ENCODE measurements at places on chromosomes 5 and 9.

DNA sequence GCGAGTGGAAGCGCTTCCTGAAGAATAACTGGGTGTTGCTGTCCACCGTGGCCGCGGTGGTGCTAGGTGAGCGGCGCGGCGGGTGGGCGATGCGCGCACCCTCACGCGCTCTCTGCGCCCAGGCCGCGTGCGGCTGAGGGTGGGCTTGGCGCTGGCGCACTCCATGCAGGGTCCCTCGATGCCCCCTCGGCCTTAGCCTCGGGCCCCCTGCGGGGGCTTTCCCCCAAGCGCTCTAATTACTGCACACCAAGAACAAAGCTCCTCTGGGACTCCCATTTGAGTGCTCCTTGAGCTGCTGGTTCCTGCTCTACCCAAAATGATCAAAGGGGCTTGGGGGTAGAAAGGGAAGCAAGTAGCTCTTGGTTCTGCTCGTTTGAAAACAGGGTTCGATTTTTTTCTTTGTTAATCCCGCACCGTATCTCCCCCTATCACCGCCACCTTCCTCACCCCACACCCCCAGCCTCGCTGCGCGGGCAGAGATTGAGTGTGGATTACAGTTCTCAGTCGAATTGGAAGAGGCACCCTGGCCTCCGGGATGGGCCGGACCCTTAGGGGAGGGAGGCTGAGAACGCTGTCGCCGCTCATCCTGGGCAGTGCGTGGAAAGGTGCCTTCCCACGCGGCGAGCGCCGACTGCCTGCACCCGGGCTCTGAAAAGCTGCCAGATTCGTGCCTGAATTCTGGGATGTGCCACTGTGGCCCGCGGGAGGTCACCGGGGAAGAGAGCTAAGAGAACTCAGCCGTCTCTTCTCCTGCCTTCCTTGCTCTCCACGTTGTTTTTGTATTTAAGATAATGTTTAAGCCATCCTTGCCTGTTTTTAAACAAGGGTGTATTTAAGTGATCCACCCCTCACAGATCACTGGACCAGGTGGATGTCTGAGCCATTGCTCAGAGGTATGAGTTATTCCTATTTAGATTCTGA is 697 bp downstream of the SLC1A1 start:
- DNase-seq: no peak

- no peak for DNase-seq
Observed at GRCh38 chr9:2601785-2602378, 19.7 kb upstream of the VLDLR start.

- DNase-seq: no peak
Observed at GRCh38 chr5:119366540-119366881, 10.7 kb downstream of the TNFAIP8 start.

DNA sequence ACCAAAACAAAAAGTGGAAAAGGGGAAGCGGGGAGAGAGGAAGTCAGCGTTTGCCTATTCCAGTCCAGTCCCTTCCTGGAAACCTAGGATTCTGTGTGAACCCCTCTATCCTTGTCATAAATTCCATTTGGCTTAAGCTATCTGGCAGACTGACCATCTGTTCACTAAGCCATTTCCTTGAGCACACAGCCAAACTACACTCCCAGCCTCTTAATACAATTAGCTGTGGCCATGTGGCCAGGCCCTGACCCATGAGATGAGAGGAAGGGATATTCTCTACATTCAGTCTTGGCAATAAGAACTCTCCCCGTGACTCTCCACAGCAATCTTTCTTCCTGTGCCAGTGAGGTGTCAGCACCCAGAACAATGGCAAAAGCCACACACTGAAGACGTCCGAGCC is 424.8 kb downstream of the TLE1 start:
- no peak for DNase-seq

DNA sequence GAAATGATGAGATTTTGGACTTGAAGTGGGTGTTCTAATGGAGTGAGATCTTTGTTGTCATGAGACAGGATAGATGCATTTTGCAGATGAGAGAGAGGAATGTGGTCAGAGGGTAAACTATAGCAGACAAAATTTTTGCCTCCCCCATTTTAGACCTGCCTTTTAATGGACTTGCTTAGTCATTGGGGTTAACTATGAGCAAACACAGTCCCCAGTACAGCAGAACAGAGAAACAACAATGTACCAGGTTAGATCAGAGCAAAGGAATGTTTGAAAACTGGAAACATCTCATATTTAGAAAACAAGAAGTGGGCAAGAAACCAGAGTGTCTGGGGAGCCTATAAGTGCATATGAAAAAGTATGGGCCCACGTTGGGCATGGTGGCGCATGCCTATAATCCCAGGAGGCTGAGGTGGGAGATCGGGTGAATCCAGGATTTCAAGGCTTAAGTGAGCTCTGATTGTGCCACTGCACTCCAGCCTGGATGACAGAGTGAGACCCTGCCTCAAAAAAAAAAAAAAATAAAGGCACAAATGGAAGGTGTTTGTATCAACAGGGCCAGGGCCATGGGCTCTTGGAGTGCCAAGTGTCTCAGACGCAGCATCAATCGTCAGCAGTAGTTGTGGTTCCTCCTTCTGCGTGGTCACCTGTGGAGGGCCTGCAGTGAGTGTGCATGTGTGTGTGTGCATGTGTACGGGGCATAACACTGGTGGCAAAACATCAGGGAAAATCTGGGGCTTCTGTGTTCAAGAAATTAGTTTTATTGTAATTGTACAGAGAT is 214.4 kb upstream of the S1PR3 start:
- DNase-seq: no peak

DNA sequence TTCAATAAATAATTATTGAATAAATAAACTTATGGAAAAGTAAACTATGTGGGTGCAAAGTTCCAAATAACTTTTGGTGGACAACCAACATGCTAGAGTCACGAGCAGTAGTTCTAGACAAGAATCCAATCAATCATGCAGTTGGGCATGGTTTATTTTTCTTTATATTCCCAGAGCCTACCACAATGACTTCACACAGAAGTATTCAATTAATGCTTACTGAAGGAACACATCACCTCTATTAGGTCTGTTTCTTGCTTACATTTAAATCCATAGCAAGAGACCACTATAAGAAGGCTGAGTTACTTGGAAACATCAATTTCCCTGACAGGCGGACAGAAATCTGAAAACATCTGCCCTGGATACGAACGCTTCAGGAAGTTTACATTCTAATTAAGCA is 214.2 kb downstream of the TMEM232 start:
- DNase-seq: no peak

- DNase-seq: no peak
Observed at GRCh38 chr5:142016556-142016955, 3.7 kb upstream of the GNPDA1 start.

DNA sequence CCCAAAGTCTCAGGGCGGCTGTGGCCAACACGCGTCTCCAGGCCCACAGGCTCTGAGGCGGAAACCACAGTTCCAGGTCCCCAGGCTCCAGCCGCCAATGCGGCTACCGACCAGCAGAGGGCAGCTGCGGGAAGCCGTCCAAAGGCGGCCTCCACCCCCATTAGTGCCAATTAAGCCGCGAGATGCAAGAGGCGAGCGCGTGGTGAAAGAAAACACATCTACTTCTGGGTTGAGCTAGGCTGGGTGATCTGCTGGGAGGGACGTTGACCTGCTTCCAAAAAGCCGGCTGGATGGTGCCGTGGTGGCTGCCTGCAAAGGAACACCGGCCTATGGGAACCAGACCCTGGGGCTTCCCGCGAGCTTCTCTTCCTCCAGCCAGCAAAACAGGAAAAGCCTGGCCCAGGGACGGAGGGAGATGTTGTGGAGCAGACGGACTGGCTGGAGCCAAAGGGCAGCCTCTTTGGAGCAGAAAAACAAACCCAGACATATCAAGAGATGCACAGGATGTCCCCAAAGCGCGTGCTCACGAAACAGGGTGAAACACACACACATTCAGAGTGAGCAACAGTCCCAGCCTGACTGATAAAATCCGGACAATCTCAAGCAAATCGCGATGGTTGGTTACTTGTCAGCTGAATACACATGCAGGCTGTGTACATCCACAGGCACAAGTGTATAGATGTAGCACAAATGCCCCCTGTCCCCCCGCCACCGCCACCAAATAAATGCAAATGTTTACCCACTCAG is 187.1 kb upstream of the BRINP1 start:
- no peak for DNase-seq

DNA sequence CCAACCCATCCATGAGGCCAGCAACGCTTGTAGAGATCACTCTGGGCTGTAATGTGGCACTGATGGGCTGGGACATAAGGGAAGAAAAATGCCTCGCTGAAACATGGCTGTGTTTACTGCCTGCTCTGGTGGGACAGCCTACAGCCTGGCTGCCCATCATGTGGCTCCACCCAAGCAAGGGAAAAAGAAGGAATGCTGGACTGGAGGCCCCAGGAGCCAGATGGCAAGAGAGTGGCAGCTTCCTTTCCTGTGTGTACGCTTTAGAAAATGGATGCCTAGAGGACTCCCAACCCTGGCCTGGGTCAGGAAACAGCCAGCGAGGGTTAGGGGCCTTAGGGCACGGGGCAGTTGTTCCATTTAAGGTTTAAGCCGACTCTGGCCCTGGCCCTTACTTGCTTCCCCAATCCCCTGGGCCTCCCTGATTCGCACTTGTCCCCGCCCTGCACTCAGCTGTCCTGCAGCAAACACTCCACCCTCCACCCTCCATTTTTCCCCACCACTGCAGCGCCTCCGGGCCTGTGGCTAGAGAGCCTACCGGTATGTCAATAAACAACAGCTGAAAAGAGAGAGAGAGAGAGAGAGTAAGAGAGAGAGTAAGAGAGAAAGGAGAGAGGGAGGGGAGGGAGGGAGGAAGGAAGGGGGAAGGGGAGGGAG is 819.4 kb downstream of the SEMA5A start:
- no peak for DNase-seq

DNA sequence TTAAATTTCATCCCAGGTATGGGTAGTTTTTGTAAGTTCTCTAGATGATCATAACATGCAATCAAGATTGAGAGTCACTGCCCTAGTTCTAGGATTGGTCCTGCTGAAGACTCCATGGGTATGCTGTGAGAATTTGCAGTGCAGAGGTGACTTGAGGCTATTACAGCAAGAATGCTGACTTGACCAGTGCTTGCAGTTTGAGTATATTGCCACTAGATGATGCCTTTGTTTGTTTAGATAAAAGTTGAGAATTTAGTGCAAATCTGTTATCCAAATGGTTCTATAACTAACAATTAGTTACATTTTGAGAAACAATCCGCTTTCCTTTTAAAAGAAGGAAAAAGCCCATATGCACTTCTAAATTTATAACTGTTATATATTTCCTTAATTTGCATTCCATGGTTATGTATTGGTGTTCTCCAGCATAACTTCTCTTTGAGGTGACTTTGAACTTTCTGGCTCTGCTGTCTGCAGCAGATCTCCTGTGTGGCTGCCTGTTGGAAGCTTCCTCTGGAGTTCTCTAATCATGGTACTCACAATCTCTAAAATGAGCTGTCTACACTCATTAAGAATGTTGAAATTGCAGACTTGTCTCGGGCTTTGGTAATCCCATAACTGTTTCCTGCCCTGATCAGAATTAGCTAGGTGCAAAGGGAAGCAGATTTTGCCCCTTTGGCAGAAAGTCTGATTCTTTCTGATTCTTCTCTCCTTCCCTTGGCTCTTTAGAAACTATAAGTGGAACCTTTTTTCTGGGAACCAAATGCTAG is 24.9 kb downstream of the MELK start:
- no peak for DNase-seq

DNA sequence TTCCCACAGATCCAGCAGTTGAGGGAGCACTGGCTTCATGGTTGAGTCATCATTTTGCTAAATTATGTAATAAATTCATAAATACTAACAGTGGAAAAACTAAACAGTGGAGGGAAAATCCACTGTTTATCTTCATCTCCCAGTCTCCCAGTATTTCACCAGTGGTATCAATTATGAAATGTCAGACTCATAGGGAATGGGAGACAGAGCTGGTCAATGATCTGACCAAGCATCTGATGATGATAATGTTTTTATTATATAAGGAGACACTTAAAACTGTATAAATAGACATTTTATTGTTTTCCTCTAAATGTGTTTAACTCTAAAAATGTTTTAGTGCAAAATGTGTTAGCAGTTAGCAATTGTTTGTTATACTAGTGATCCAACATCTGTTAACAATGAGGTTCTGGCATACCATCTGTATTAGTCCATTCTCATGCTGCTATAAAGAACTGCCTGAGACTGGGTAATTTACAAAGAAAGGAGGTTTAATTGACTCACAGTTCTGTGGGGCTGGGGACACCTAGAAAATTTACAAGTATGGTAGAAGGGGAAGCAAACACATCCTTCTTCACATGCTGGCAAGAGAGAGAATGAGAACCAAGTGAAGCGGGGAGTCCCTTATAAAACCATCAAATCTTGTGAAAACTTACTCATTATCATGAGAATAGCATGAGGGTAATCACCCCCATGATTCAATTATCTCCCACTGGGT is 11.8 kb upstream of the REEP5 start:
- DNase-seq: no peak

- no peak for DNase-seq
Observed at GRCh38 chr9:136353088-136353487, 10.5 kb downstream of the DNLZ start.

Measured in vagina (tissue), 2 donors.